CD4-positive, alpha-beta T cell treated with Interleukin-6 at 100 ng/mL for 8 hours (primary cell): ENCODE measurements at places on chromosomes 6 and 20.
A peak's percentile ranks its signal among the peaks of the same experiment; 100 is the strongest.

DNA sequence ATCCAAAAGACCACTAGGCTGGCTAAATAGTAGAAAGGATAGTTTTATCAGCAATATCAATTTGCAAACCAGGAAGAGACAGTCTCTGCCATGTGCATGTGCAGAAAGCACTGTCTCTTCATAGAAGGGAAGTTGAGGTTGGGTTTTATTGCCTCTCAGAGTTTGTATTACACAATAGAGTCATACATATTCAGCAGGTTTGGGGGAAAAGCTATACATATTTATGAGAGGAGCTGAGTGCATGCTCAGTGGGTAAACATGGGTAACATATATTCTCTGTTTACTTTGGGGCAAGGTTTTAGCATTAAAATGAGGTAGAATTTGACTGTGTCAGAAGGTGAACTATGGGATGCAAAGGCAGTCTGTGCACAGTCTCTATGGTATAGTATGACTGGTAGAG, 14.9 kb downstream of the TMEM170B start:
- DNase-seq = no peak

DNA sequence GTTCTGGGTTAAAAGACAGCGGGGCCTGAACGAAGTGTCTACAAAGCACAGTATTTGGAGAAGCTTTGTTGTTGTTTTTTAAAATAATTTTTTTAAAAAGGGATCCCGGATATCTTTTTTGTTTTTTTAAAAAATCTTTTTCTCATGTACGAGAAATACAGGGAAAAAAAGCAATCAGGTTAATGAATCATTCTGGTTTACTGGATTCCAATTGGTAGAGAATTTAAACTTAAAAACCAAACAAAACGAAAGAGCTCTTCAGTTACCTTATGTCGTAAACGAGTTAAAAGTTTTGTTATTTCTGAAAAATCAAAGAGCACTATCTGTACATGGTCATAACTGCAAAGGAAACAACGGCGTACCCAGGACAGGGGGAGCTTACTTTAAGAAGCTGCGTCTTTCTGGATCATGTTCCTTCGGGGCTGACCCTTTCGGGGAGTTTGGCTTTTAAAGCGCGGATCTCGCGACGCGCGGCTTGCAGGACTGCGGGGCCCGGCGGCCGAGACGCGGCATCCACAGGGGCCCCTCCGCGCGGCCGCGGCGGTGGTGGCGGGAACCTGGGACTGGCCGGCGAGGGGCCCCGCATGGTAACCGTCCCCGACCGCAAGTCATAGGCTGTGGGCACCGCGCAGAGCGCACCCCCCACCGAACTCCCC, 927 bp downstream of the IL20RA start:
- DNase-seq = no peak

- no peak for DNase-seq
Measured at GRCh38 chr6:25181923-25182322, 97.3 kb upstream of the CARMIL1 start.

- DNase-seq = no peak
Measured at GRCh38 chr20:58137651-58138265, 90.7 kb downstream of the ANKRD60 start.

DNA sequence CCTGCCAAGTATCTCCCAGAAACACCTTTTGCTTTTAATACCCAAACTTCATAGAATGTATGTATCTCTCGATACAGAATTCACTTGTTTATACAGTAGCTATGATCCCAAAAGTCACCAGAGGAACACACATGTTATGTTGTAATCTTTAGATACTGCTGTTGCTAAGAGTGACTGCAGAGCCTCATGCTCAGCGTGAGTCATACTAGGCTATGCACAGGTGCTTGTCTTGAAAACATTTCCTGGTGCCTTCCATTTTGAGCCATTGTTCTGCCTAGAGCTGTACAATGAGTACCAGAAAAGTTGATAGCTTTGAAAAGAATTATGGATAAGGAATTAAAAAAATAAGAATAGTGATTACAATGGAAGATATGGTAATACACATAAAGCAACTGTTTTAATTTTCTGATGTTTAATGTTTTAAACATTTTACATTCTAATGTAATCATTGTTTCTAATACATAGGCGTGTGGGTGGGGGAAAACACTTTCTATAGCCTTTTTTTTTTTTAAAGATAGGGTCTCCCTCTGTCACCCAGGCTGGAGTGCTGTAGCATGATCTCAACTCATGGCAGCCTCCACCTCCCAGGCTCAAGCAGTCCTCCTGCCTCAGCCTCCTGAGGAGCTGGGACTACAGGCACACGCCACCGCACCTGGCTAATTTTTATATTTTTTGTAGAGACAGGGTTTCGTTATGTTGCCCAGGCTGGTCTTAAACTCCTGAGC, 79.4 kb downstream of the CD24 start:
- no peak for DNase-seq

GRCh38 chr6:26251354-26252076, 113.5 kb upstream of the BTN3A2 start:
- peak; percentile 77 for DNase-seq

DNA sequence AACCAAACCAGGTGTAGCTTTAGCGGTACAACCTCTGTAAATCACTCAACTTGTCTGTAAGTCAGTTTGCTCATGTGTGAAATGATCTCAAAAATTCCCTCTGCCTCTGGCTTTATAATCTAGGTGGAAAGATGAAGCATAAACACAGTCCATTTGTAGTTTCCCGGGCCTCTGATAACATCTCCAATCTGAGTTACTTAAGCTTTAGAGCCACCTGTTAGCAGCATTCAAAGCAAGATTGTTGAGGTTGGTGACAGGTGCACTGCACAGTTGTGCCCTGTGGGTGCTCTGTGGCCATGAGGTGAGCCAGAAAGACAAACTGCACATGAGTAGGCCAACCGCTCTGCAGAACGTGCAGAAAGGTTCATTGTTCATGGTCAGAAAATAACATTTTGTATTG, 53.7 kb downstream of the MOCS1 start:
- no peak for DNase-seq

GRCh38 chr20:60138256-60139220, 180.3 kb downstream of the CDH26 start:
- DNase-seq = peak; percentile 51

GRCh38 chr6:126662966-126663365, 323.1 kb downstream of the CENPW start:
- DNase-seq = no peak

DNA sequence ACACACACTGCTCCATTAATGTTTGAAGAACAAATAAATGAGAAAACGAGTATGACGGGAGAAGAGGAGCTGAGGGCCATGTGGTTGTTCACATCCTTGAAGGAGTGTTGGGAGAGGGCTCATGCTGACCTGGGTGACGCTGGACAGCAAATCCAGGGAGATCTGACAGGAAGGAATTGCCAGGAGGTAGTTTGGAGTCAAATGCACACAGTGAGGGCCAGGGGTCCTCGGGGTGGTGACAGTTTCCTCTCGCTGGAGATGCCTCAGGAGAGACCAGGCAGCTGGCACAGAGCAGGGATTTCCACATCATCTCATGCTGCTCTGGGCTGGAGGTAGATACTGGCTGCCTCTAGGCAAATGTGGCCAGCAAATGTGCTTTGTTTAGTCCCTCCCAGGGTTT, 2.0 kb upstream of the TMEM181 start:
- no peak for DNase-seq
